ENCODE measurements at places on chromosomes 13 and 19.

GRCh38 chr19:28166025-28166424 is 1046.9 kb downstream of the UQCRFS1 start:
- H3K4me3 ChIP-seq, result no peak overlapping the region
- DNase-seq, result no peak
- H3K4me1 ChIP-seq, result no peaks in the 10 kb centered on the region
- no peak overlapping the region for H3K27ac ChIP-seq
- no peaks in the 10 kb centered on the region for H3K27me3 ChIP-seq
- no peaks in the 10 kb centered on the region for H3K36me3 ChIP-seq

- no peaks in the 10 kb centered on the region for H3K4me1 ChIP-seq
- H3K4me3 ChIP-seq, result no peak overlapping the region
- no peak overlapping the region for H3K27ac ChIP-seq
- no peaks in the 10 kb centered on the region for H3K36me3 ChIP-seq
- no peak for DNase-seq
Observed at GRCh38 chr13:44662515-44662914, 86.4 kb upstream of the TSC22D1 start.

DNA sequence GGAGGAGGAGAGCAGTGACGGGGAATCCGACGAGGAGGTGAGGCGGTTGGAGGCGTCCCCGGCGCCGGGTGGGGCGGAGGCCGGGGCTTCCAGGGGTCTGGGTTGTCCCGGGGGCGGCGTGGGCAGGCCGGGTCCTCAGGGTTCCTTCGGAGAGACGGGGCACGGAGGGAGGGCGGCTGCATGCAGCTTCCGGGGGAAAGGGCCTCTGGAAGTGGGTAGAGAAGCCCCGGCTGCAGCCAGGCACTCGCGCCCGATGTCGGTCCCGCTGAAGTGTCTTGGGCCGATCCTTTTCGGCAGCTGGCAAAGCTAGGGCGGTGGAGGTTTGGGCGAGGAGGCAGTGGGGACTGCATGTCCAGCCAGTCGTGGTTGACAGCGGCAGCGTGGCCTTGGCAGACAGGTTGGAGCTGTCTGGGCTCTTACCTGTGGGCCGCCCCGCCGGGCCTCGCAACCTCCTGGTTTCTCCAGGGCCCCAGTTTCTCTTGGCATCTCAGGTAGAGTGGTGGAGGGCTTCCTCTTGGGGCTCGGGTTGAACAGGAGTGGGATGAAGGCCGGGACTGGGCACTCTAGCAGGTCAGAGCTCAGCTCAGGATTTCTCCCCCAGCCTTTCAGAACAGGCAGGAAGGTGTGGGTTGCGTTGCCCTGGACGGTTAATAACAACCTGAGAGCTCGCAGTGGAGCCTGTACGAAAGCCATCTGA is 690 bp downstream of the KMT2B start:
- peaks cover 11% of the 10 kb centered on the region for H3K36me3 ChIP-seq
- H3K4me3 ChIP-seq, result peak overlapping the region; percentile 76
- no peaks in the 10 kb centered on the region for H3K27me3 ChIP-seq
- H3K27ac ChIP-seq, result peak overlapping the region; percentile 43

DNA sequence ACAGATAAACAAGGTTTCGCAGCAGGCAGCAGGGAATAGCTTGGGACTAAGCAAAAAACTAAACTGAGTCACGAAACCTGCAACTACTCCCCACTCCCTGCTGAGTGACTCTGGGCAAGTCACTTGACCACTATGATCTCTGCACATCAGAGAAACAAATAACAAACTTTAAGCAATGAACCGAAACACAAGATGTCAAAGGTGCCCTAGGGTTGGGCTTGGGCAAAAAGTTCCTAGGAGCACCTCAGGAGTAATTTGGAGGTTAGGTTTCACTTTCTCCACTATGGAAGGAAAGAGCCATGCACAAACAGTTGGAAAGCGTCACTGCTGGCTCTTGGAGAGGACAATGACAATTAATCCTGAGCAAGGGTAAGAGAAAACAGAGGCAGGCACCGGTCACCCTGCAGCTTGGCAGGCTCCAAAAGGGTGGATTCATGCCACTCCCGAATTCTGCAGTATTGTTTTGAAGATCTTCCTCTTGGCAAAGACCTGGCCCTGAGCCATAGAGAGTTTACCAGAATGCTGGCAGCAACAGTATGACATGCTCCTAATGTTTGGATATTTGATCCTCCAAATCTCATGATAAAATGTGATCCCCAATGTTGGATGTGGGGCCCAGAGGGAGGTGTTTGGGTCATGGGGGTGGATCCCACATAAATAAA is 60.3 kb downstream of the CRYL1 start:
- no peak for DNase-seq
- no peak overlapping the region for H3K27ac ChIP-seq
- H3K4me3 ChIP-seq, result no peak overlapping the region
- H3K4me1 ChIP-seq, result no peaks in the 10 kb centered on the region
- no peaks in the 10 kb centered on the region for H3K36me3 ChIP-seq

- H3K4me1 ChIP-seq, result no peaks in the 10 kb centered on the region
- no peak overlapping the region for H3K4me3 ChIP-seq
- no peak overlapping the region for H3K27ac ChIP-seq
- H3K27me3 ChIP-seq, result no peaks in the 10 kb centered on the region
- no peak for DNase-seq
Observed at GRCh38 chr19:11028146-11028545, 61.1 kb upstream of the LDLR start.

Measured in aorta (tissue), 5 donors.